ENCODE measurements at places on chromosomes 2 and 18. TPM values are rescaled to one million over a fixed set of nuclear protein-coding genes. Genes with fewer than 3 reads are reported as not detected.

DNA sequence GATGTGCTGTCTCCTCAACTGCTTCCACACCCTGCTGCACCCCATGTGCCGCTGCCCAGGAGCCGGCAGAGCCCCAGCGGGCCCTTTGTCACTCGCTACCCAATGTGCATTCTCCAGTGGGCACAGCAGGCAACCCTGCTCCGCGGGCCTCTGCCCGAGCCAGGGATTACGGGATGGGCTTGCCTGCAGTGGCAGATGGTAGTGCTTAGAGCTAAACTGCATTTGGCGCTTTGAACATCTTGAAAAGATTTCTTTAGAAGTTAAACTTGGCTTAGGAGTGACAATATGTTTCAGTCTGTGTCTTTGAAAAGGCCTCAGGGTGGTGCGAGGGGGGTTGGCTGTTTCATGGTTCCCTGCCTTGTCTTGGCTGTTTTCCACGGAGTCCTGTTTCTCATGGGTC lies 84.0 kb upstream of the BOD1L2 start:
- DNase-seq = no peak

- DNase-seq = no peak
These were observed 347.6 kb upstream of the VRK2 start for GRCh38 chr2:57698935-57699449.

- DNase-seq = no peak
These were observed 53.7 kb downstream of the SGPP2 start for GRCh38 chr2:222477962-222478608.

SLC38A11 gene
- 2.0 TPM for total RNA-seq

MPP4 gene
- total RNA-seq = not detected

- DNase-seq = no peak
These were observed 33.1 kb upstream of the RASGRP3 start for GRCh38 chr2:33443274-33443829.

GRCh38 chr2:186380805-186381204 lies 105.3 kb upstream of the ZC3H15 start:
- no peak for DNase-seq

UBE2E3 gene
- total RNA-seq = 36.5 TPM

DNA sequence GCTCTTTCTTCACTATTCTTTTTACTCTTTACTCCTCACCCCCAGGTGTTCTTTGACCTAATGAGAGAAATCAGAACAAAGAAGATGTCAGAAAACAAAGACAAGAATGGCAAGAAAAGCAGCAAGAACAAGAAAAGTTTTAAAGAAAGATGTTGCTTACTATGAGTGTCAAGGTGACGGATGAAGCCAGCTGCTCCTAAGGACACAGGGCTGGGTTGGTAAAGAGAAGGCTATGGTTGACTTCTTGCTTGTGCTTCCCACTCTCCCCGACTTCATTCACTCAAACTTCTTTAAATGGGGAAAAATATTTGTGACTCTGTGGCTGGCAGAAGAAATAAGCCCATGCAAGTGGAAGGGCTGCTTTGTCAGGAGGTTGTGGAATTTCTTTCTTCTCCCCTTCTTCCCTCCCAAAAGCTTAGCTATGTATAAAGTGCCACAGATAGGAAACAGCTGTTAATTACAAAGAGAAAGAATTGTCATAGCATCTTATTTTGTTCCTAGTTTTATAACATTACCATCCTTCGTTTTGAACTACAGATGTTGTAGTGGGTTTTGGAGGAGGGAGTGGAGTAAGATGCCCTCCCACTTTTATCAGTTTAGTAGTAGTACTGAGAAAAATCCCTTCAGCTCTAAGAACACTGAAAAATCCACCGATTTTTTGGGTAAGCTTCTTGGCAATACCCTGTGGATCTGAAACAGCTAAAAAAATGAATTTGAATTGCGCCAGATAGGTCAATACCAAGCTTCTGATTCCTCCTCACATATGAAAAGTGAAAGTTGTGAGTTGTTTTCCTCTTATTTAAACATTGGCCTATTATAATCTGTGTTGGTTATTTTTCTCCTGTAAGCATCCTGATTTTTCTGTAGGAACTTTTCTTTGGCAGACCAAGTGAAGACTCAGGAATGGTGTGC lies 40.7 kb downstream of the RALB start:
- no peak for DNase-seq
